ENCODE measurements at places on chromosomes 1 and 21.

GRCh38 chr1:244046907-244047611, 4.0 kb upstream of the ZBTB18 start:
- DNase-seq = no peak

GRCh38 chr1:196467230-196467925, 140.9 kb downstream of the KCNT2 start:
- no peak for DNase-seq

DNA sequence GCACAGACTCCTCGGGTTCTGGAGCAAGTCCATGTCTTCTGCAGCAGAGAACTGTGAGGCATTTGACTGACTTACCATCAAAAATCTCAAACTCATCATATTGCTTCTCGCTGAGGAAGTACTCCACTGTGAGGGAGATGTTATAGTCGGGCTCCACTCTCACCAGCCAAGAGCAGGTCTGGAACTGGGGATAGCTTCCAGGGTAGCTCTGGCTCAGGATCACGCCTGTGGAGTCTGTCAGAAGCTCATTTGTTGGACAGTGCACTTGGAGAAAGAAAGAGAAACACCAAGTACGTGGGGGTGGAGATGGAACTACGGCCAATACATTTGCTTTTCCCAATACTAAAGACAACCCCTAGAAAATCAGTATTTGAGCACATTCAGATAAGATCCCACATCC, 111.1 kb downstream of the ZSCAN20 start:
- DNase-seq = no peak

DNA sequence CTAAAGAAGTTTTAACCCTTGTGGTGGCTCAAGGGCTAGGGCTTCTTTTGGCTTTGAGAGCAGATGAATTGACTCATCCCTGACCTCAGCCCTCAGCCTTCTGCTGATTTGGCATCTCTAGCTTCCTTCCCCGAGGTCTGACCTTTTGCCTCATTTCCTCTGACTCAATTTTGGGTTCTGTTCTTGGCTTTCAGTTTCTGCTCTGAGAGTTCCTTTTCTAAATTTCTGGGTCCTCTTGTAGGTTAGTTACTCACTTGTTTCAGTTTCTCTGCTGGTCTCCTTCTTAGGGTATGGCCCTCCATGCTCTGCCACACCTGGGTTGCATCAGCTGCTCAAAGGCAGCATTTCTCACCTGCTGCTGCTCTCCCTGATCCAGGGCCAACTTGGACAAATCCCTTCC, 19.4 kb downstream of the PDE4B start:
- DNase-seq = no peak

GRCh38 chr1:160146107-160146506, 5.3 kb upstream of the ATP1A4 start:
- DNase-seq = no peak

DNA sequence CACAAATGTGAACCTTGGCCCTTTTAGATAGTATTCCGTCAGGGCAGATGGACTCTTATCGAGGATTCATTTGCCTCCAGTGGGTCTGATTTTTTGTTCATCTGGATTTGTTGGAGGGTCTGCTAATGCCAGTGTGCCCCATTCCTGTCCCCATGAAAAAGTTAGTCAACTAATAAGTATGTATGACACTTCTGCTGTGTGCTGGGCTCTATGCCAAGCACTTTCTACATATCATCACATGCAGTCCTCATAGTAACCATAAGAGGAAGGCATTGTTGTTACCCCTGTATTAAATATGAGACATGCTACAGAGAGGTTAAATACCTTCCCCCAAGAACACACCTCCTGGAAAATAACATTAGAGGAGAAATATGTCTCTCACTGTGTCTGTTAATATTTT, 46.6 kb upstream of the MAB21L3 start:
- DNase-seq = no peak

GRCh38 chr1:179230721-179231120, 1.2 kb upstream of the ABL2 start:
- no peak for DNase-seq

- DNase-seq = no peak
Measured at GRCh38 chr1:101144671-101145448, 92.0 kb upstream of the S1PR1 start.

DNA sequence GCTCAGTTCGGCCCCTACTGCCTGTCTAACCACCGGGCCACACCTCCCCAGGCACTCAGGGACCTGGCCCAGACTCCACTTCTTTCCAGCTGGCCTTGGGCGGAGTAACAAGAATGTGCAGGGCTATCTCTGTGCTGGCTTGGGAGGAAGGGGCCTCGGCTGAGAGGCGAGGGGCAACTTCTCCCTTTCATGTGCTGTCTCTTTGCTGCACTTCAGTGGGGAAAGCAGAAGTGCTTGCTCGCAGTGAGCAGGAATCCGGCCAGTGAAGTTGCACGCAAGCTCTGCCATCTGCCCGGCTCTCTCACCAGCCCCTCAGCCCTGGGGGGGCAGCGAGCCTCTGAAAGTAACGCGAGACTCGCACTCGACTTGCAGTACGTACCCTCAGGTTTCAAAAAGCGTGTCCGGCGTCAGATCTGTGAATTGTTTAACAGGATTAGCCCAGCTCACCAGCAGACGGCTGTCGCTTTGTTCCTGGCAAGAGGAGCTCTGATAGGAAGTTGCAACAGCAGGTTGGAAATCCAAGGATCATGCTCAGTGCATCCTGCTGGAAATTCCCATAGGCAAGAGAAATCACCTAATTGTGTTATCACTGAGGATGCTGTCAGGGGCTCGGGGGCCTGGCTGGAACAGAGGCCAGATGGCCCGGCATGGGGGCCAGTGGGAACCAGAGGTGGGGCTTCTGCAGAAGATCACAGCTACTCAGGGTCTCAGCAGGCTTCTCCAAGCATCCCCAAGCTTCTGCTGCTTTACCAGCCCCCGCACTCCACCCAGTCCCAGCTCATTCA, 221.1 kb downstream of the NPHP4 start:
- DNase-seq = no peak

DNA sequence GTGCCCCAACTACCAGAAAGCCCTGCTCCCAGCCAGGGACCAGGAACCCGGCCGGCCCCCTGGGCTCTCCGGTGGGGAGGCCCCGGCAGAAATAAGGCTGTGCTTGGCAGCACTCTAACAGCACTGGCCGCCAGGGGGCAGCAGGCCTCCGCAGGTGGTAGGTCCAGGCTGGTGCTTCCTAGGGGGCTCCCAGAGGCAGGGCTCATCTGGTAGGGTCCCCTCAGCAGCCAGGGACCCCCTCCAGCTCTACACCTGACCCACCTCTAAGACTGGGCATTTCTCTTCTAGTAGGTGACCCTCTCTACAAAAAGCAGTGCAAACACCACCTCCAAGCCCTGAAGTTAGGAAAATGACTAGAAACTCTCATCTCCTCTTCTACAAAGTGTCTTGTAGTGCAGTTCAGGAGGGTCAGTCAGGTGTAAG, 85.6 kb downstream of the STUM start:
- peak; percentile 67 for DNase-seq

- no peak for DNase-seq
Measured at GRCh38 chr1:28087614-28088167, 719 bp downstream of the EYA3 start.

DNA sequence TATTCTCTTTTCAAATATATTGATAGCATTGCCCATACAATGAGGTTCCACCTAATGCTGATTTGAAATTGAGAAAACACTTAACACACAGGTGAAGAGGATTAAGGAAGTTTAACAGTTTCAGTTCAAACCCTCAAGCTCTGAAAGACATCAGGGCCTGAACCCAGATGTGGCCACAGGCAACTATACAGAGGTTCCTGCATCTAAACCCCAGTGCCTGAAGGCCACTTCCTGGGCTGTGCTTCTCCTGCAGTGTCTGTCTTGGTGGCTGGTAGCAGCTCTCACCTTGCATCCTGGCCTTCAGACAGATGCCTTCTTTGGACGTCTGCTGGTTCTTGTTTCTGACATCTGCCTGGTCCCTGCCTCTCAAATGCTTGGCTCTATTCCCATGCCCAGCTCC, 25.1 kb upstream of the NGF start:
- DNase-seq = no peak

GRCh38 chr1:35561297-35561971, 3.8 kb downstream of the NCDN start:
- DNase-seq = no peak

DNA sequence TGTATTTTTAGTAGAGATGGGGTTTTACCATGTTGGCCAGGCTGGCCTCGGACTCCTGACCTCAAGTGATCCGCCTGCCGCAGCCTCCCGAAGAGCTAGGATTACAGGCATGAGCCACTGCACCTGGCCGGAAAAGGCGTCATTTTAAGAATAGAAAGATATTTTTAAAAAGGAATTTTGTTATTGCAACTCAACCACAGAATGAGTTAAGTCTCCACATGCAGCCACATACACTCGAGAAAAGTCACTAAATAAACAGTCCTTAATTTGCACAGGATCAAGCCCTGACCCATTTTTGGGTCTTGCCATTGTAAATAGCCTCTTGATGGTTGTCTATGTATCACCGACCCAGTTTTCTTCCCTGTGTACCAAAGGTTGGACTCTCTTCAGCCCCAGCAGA, 85.5 kb downstream of the FBXO2 start:
- no peak for DNase-seq

- DNase-seq = no peak
Measured at GRCh38 chr1:222463059-222463730, 84.7 kb downstream of the HHIPL2 start.

DNA sequence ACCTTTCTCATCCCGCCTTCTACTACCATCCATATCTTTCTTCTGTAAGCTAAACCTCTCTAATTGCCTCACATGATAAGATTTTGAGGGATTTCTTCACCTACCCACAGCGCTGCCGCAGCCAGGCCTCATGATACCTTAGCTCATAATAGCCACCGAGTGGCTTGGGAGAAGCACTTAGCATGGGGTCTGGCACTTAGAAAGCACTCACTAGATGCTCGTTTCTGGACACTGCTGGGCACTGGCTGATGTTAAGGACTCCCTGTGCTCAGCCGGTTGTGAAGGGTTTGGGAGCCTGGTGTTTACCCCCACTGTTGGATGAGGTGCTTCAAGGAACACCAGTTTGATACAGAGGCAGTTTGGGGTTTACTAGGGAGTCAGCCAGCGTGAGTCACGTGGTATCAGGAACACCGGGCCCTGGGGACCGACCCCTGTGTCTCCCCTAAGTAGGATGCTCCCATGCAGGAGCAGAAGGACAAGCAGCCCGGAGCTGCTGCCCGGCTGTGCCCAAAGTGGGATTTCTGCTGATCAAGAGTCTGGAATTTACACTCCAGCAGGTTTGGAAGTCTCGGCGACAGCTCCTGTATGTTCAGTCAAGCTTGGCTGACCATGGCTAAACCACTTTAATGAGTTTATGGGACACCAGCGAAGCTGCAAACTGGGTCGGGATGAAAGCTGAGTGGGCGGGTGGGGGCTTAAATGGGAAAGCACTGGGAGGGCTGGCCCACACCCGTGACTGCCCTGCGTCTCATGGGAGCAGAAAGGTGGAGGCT, 63.3 kb downstream of the GALNT2 start:
- no peak for DNase-seq

GRCh38 chr1:26029054-26029863, 7.7 kb downstream of the EXTL1 start:
- no peak for DNase-seq

GRCh38 chr1:54105736-54106269, 47.0 kb downstream of the CDCP2 start:
- DNase-seq = no peak

GRCh38 chr1:182147951-182148350, 86.4 kb upstream of the ZNF648 start:
- no peak for DNase-seq

GRCh38 chr1:63623952-63624351, 30.7 kb downstream of the PGM1 start:
- DNase-seq = no peak

DNA sequence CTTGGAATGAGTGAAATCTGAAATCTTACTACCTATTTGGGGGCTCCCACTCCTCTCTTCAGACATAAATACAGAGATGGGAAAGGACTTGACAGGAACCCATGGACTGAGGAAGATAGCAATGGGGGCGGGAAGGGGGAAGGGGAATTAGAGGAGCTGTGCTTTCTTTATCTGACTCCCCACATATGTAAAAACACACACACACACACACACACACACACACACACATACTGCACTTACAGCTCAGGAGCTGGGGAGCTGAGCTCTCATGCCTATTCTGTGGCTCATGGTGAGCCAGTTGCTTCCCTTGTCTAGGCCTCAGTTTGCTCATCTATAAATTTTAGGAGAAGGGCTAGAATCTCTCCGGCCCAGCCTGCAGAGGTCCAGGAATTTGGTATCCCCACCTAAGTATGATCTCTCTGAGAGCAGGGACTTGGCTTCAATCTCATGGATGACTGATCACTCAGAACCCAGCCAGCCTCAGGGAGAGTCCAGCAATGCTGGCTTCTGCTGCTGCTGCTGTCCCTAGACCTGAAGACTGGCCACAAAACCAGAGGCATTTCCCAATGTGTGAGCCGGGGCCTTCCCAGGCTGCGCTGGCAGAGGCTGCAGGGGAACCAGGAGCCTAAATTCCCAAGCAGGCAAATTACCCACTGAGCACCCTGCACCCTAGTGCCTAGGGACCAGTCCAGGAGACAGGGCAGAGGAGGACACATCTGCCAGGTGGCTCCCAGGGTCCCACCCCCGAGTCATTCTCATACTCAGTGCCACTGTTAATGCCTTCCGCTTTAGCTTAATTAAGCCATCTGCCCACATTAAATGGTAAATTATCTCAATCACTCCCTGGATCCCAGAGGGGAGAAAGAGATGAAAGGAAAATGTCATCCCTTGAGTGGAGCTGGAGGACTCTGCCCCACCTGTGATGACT, 57.5 kb upstream of the RBM15 start:
- DNase-seq = no peak

Measured in stimulated activated CD8-positive, alpha-beta memory T cell treated with anti-CD3 and anti-CD28 coated beads, Interleukin-12 subunit alpha, Interleukin-12 subunit beta, amount 100 ng/mL, for 4 hours (primary cell).